ENCODE measurements at places on chromosomes 11 and 22.

DNA sequence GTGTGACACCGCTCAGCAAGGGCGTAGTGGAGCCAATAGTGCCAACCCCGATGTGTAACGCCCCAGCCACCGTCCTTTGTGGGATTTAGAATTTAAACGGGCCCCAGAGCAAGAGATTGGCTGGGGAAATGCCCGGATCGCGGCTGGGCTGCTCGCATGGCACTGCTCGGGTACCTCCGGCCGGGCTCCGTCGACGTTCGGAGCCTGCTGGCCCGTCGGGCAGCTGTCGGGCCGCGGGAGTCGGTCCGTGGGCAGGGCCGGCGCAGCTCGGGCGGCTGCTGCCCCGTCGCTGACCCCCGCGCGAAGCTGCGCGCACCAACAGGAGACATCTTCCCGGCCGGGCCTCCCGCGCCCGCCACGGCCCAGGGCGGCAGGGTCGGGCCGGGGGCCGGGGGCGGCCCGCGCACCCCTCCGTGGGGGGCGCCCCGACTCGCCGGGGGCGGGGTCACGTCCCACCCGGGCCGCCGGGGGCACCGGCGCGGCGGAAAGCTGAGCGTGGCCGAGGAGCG, 1.3 kb upstream of the KDM2A start:
- no peak for DNase-seq

- DNase-seq, result no peak
Measured at GRCh38 chr11:47950396-47950795, 30.0 kb upstream of the PTPRJ start.

DNA sequence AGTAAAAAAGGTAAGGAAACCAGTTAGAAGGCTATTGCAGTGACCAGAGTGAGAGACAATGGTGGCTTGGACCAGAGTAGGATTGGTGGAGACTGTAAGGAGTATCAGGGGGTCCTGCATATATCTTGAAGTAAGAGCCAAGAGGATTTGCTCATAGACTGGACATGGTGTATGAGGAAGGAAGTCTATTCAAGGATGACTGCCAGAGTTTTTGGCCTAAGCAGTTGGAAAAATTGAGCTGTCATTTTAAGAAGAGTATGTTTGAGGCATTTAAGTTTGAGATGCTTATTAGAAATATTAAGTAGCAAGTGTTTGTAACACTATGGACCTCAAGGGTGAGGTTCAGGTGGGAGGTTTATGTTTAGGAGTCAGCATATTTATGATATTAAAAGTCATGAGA, 596.6 kb downstream of the METTL15 start:
- DNase-seq, result no peak

DNA sequence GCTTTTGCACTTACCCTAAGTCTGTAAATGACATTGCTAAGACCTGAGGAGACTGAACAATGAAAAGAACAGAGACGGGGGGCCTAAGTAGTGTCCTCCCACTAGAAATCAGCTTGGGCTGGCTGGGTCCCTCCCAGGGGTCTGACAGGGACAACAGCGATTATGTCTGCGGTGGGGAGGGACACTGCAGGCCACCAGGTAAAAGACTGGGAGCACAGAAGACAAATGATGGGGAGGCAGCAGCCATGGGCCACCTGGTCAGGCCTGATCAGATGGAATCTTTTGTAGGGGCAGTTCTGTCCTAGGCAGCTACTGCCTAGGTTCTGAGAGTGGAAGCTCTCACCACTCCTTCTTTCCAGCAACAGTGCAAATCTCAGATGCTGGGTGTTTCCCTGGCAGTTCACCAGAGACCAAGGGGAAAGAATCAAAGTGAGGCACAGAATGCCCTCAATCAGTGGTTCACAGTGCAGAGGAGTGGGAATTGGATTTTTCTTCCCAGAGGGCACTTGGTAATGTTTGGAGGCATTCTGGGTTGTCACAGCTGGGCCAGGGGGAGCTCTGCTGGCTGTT, 59.1 kb upstream of the GNAZ start:
- DNase-seq, result no peak

- no peak for DNase-seq
Measured at GRCh38 chr22:46976143-46976542, 213.7 kb downstream of the TBC1D22A start.
